ENCODE measurements at places on chromosomes 12 and 14.

DNA sequence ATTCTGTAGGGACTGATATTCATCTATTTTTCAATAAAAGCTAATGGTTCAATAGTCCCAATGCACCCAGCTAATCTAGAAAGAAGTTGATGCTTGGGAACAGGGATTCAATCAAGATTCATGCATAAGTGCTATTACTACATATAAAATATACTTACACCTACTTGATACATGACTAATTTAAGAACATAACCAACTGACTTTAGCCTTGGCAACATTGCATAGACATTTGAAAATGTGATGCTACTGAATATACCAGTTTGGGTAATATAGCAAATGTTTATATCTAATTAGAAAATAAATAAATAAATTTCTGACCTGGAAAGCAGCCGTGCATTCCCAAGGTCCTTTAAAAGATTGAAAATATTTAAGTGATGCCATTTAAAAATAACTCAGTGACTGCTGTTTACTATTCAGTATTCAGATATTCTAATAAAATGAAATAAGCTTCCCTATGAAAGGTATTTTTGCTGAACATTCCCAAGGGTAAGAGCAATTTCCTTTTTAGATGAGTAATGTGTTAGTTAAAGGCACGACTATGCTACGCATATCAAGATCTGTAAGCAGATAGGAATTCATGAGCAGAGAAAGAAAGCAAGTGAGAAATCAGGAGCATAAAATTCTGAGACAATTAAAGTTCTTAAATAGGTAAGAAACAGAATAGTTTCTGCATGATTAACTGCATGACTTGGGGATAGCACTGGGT is 160.6 kb upstream of the SYT1 start:
- peak; percentile 27 for DNase-seq

GRCh38 chr12:7460375-7461259 is 16.7 kb upstream of the CD163L1 start:
- DNase-seq = peak; percentile 13

DNA sequence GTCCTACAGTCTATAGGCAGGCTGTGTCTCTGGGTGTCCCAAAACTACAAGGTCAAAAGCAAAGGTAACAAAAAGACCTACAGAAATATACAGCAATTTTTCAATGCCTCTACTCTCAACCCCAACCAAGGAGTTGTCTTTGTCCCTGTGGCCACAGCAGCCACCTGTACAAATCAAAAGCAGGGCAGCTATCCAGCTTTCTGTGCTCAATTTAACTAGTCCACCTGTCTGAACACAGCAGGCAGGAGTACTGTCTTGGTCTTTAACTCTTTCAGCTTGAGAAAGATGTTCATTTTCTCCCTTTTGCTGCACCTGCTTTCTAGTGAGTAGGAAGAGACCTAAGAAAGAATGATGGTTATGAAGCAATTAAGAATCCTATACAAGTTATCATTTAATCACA is 19.7 kb downstream of the GDF11 start:
- DNase-seq = no peak

DNA sequence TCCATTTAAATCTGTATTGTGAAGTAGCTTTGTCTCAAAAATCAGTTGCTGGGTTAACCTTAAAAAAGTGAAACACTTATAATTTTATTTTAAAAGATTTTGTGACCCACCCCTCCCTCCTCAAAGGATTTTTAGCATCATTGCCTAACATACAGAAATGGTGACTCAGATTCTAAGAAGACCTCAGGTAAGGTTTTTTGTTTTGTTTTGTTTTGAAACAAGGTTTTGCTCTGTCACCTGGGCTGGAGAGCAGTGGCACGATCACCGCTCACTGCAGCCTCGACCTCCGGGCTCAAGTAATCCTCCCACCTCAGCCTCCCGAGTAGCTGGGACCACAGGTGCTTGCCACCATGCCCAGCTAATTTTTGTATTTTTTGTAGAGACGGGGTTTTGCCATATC is 74.2 kb downstream of the GNS start:
- no peak for DNase-seq

GRCh38 chr14:99727096-99727870 is 43.2 kb downstream of the CYP46A1 start:
- DNase-seq = peak; percentile 1
